ENCODE measurements at places on chromosomes 11 and 22. TPM values are rescaled to one million over a fixed set of nuclear protein-coding genes. Genes with fewer than 3 reads are reported as not detected.

FGF4 gene
- total RNA-seq: not detected

GRCh38 chr11:121053244-121053643 is 29.3 kb downstream of the TBCEL start:
- DNase-seq: no peak

PKNOX2 gene
- 15.5 TPM for total RNA-seq

THAP7 gene
- 37.4 TPM for total RNA-seq

GRCh38 chr11:35747668-35748067 is 85.1 kb downstream of the TRIM44 start:
- no peak for DNase-seq

DNA sequence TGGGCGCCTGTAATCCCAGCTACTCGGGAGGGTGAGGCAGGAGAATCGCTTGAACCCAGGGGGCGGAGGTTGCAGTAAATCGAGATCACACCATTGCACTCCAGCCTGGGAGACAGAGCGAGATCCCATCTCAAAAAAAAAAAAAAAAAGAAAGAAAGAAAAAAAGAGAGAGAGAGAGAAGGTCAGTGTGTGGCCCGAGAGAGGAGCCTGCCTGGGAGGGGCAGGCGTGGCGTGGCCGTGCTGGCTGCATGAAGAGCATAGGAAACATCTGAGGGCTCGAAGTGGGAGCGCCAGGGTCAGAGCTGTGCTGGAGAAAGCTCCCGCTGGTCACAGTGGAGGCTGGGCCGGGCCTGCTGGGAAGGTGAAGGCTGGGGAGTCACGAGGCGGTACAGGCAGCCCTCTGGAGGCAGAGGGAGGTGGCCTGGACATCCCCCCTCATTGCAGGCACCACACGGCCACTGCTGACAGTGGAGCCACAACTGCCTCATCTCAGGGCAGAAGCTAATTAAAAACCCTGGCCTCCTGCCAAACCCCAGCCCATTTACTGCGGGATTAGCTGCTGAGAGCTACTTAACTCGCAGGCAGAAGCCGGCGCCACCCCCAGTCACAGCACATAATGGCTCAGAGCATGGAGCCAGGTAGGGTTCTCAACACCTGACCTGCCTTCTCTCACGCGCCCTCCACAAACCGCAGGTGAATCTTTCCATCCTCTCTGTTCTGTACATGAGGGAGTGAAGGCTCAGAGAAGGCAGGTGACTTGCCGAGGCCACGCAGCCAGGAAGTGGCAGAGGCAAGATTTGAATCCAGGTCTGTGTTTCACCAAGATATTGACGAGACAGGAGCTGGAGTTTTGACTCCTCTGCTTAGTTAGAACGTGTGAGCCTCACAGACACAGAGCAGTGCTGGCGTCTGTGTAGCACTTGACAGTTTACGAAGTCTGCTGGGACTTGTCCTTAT is 32.6 kb downstream of the NFAM1 start:
- no peak for DNase-seq

DNA sequence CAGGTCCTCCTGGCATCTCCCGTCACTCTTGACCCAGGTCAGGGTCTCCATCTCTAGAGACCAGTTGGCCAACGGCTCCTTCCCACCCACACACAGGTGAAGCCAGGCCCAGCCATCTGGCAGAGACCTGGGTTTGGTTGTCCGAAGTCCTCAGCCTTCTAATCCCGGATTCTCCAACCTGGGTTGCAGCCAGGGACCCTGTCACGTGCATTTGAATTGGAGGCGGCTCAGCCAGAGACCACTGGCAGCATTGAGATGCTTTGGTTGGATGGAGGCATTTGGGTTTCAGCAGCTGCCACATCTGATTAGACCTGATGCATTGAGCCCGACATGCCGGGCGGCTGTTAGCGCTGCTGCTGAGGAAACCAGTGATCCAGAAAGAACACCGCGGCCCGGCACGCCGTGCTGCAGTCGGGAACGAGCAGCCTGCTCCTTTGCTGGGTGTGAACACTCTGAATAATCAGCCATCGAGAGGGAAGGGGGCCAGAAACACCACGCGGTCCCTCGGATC is 163.2 kb downstream of the BRD1 start:
- peak; percentile 60 for DNase-seq

DNA sequence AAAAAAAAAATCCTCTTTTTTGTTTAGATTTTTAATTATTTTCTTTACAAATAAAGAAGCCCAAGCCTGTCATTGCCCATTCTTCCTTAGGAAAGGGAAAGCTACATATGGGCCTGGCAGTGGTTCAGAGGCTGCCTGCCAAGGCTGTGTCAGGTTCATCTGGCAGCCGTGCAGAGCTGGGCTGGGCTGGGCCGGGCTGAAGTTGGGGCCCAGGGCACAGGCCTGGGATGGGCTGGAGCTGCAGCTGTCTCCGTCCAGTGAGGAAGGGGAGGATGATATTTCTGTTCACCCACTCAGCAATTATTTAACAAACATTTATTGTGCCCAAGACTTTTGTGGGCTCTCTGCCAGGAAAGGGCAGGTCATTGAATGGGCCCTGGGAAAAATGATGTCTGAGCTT is 4.6 kb downstream of the PRR5L start:
- peak; percentile 45 for DNase-seq

DNA sequence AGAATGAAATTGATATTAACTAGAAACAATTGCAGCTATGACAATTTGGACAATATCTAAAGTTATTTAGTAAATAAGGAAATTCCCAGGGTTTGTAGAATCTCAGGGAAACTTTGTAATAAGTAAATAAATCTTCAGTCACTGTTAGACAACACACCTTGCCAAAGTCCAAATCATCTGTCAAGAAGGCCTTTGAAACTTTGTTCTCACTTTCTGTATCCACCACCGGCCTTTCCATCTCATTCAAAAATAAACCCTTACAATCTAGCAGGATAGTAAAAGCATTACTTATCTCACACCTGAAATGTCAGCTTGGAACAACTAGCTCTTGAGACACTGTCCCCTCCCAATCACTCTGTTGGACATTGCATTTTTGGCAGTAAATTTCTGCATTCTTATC is 7.9 kb downstream of the NNMT start:
- no peak for DNase-seq

C1QTNF6 gene
- 2.1 TPM for total RNA-seq

ZFP91 gene
- total RNA-seq: 53.2 TPM

- DNase-seq: no peak
Measured at GRCh38 chr11:87358461-87358860, 320.7 kb downstream of the TMEM135 start.

KRTAP5-2 gene
- total RNA-seq: not detected

OR5B21 gene
- not detected for total RNA-seq

GRCh38 chr11:73478737-73479347 is 102.6 kb downstream of the RELT start:
- DNase-seq: no peak

DNA sequence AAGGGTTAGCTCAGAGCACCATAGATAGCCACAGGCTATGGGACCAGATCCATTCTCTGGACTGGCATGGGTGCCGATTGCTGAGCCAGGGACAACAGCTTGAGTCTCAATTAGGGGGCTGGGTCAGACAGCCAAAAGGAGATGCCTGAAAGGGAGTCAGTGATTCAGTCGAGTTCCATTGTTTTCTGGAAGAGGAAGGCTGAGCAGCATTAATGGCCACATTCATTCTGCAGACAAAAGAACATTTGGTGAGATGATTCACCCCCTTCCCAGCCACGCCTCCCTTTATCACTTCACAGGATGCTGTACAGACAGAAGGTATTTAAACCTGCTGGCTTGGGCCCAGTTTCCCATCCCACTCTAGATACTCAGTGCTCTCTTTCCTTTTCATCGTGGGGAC is 131.9 kb downstream of the ADAMTS15 start:
- no peak for DNase-seq

GRCh38 chr11:93623179-93623578 is 38.3 kb upstream of the CEP295 start:
- DNase-seq: no peak

DNA sequence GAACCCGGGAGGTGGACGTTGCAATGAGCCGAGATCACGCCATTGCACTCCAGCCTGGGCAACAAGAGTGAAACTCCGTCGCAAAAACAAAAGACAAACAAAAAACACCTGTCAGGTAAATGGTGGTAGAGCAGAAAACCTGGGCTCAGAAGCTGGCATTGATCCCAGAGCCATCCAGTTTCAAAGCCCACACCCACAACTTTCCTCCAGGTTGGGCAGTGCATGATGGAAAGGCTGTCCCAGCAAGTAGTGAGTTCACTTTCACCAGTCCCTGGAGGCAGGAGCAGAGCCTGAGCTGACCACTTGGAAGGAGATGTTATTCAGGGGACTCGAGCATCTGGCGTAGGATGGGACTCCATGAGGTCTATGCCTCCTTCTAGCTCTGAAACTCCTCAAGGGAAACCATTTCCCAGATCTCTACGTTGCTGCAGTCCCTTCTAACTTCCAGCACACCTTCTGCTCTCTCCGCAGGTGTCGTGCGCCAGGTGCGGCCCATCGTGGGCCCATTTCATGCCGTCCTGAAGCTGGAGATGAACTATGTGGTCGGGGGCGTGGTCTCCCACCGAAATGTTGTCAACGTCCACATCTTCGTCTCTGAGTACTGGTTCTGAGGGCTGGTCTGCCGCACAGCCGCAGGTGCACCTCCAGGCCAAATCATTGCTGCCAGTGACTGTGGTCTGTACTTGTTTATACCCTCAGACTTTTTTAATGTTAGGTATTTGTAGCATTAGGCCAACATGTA is 71.6 kb upstream of the ATXN10 start:
- no peak for DNase-seq

GRCh38 chr11:71304491-71304890 is 52.1 kb upstream of the SHANK2 start:
- no peak for DNase-seq

SCT gene
- total RNA-seq: not detected

- no peak for DNase-seq
Measured at GRCh38 chr22:50189184-50189848, 3.6 kb downstream of the TRABD start.

CRACR2B gene
- total RNA-seq: 36.8 TPM

DGCR6 gene
- 8.4 TPM for total RNA-seq

DNA sequence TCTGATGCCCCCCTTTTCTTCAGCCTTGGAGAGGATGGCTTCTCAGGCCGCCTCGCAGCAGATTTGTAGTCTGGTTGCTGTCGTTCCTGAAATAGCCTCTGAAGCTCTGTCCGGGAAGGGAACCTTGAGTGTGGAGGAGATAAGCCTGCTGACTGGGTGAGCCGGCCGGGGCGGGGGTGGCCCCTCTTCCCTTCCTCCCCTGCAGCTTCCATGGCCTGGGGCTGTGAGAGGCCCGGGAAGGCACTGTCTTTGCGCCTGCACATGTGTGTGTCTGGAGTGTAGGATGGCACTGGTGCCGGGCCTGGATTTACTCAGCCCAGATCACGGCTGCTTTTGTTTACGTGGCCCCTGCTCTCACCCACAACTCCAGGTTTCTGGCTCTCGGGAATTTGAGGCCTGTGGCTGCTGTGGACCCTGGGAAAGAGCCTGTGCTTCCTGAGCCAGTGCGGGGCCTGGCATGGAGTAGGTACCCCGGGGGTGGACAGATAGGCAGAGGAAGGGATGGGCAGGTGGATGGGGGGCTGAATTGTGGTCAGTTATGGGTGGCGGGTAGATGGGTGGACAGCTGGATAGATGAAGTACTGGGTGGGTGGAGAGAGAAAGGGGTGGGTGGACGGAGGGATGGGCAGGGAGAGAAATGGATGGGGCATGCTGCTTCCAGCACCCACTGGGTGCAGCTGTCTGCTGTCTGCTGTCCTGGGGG is 16.6 kb downstream of the KCNQ1 start:
- peak; percentile 59 for DNase-seq

PRODH gene
- total RNA-seq: 48.9 TPM

- no peak for DNase-seq
Measured at GRCh38 chr11:96237766-96238266, 105.2 kb downstream of the MAML2 start.

DNA sequence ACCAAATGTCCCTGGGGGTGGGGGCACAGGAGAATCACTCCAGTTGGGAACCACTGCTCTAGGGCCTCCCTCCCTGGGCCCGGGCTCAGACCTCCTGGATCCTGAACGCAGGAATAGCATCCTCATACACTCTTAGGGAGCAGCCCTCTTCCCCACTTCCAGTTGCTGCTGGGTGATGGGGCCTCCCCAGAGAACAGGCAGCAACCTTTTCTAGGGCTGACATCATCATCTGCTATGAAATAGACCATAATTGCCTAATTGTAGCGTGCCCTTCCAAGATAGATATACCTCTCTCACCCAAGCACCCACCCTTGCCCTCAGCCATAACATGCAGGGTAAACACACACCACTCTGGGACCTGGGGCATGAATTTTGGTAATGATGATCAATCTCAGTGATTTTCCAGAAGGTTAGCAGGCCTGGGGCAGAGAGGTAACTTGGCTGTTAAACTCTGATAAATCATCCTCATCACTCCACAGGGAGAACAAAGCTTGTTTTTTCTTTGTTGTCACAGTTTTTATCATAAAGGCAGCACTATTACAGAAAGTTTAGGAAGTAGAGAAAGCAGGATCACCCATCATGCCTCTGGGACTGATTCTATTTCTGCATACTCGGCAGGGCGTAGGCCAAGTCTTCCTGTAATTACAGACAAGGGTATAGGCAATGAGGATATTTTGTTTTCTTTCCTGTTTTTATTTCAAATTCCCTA is 88.3 kb upstream of the PRDM11 start:
- no peak for DNase-seq

DNA sequence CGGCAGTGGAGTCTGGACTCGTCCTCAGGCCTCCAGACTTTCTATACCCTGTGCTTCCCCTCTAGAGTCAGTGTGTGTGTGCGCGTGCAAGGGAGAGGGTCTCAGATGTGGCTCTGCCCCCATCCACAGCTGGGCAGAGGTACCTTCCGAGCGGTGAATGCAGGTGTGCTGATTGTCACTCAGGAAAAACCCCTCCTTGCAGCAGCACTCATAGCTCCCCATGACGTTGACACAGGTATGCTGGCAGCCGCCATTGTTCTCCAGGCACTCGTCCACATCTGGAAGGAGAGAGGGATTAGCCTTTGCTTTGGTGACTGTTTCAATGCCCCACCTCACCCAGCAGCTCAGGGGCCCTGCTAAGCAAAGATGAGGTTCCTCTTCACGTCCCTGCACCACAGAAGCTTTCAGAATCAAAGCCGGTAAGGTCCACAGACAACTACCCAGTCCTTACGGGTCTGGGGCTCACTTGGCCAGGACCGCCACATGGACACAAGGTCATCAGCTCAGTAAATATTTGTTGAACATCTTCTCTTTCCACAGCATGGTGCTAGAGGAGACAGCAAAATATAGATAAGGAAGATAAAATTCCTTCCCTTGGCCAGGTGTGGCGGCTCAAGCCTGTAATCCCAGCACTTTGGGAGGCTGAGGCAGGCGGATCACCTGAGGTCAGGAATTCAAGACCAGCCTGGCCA is 16.9 kb downstream of the SCUBE2 start:
- no peak for DNase-seq

- no peak for DNase-seq
Measured at GRCh38 chr11:11348303-11348702, 4.7 kb downstream of the CSNK2A3 start.

DNA sequence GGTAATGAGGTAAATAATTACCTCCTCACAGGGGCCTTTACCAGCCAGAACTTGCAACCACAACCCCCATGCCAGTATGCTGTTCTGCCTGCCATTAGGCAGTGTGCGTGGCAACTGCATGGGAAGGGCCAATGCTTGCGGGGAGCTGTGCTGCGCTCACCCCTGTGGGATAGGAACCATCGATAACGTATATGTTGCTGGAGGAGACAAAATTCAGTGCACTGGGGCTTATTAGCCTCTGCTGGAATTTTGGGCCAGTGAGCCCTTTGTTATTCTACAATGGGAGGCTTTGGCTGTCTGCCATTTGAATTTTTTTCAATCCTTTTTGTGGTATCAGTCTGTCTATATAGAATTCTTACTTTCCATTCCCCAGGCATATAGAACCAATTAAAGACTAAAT is 47.3 kb downstream of the PPP2R1B start:
- DNase-seq: no peak
